ENCODE measurements at places on chromosomes 5 and 9.

GRCh38 chr5:169218861-169219260 lies 82.1 kb downstream of the SLIT3 start:
- no peak overlapping the region for H3K27ac ChIP-seq
- H3K4me3 ChIP-seq, result no peak overlapping the region
- H3K36me3 ChIP-seq, result no peaks in the 10 kb centered on the region
- peaks cover 5% of the 10 kb centered on the region for H3K27me3 ChIP-seq
- H3K4me1 ChIP-seq, result no peaks in the 10 kb centered on the region

DNA sequence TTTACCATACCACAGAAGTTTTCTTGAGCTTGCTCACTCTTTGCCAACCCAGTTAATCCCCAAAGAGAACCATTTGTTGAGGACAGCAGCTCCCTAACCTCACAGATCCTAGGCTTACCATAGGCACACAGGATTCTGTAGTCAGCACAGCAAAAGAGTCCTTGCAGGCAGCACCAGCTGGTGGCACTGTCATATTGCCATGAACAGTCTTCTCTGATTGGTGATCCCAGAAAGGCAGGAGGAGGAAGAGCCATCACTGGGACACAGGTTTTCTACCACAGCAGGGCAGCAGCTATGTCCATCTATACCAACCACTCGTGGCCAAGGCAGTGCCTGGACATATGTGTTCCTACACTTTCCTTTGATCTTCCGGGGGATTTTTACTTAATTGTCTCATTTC lies 297.1 kb upstream of the CD180 start:
- no peak overlapping the region for H3K27ac ChIP-seq
- H3K36me3 ChIP-seq, result no peaks in the 10 kb centered on the region
- DNase-seq, result no peak

DNA sequence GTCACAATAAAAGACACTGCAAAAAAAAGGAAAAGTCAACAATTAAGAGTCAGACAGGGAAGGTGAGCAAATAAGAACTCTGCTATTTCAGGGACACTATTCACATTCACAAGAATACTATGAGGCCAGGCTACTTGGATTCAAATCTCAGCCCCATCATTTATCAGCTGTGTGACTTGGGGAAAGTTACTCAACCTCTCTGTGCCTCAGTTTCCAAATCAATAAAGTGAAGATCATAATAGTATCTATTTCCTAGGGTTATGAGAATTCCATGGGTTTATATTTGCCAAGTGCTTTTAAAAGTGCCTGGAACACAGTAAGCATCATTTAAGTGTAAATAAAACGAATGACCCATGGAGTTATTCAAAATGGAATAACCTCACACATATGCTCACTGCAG lies 56.4 kb downstream of the ALDH7A1 start:
- H3K27me3 ChIP-seq, result no peaks in the 10 kb centered on the region
- H3K4me1 ChIP-seq, result peaks cover 29% of the 10 kb centered on the region
- H3K4me3 ChIP-seq, result no peak overlapping the region

GRCh38 chr9:137422604-137423513 lies at the start of the genes EXD3 and NOXA1:
Gene EXD3, minus strand, starts transcription at chr9:137423162. Its CDS starts 27,805 bp downstream, at chr9:137395357.
Gene NOXA1, plus strand, starts transcription at chr9:137423393. Its CDS starts 137 bp downstream, at chr9:137423530.
- no peaks in the 10 kb centered on the region for H3K36me3 ChIP-seq
- DNase-seq, result peak; percentile 96
- peaks cover 17% of the 10 kb centered on the region for H3K4me1 ChIP-seq
- no peaks in the 10 kb centered on the region for H3K27me3 ChIP-seq

DNA sequence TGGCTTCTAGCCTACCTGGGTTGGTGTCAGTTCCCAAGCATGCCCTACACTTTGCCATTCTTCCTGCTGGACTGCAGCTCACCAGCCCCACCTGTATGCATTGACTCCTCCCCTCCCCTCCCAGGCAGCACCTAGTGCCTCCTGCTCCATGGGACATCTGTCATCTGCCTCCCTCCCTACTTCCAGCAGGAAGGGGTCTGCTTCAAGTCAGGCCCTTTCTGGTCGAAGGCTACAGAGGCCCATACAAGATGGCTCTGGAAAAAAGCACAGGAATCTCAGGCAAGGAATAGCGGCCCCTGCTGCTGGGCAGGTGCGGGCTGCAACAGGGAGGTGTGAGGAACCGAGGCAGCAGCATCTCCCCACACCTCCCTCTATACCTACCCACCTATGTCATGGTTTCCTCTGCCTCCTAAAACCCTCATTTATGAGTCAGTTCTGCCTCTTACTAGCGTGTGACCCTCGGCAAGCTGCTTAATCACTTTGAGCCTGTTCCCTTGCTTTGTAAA lies 19.7 kb downstream of the WWC1 start:
- peak overlapping the region; percentile 34 for H3K27ac ChIP-seq
- H3K4me1 ChIP-seq, result peaks cover 71% of the 10 kb centered on the region
- H3K4me3 ChIP-seq, result no peak overlapping the region
- DNase-seq, result no peak

DNA sequence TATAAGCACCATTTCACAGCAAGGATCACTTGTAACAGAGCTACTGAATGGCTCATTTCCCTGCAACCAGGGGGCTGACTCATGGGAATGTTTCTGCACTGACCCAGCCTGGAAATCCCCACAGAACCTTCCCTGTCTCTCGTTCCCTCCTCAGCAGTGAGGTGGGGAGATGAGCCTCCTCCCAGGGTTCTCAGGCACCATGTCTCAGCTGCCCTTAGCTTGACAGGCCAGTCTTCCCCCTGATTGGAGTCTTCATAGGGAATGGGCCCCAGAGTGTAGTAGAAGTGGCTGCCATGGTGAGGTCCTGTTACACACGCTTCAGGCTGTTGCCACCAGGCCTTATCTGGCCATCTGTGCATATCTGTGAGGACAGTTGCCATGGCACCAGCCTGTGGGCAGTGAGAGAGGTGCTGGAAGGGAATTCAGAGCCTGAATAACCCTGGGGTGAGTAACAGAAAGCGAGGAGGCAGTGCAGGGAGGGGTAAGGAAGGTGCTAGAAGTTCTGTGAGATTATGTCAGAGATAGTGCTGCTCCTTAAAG lies 324.4 kb downstream of the ENC1 start:
- no peaks in the 10 kb centered on the region for H3K36me3 ChIP-seq
- no peak for DNase-seq
- no peaks in the 10 kb centered on the region for H3K27me3 ChIP-seq
- H3K27ac ChIP-seq, result no peak overlapping the region
- H3K4me1 ChIP-seq, result no peaks in the 10 kb centered on the region

GRCh38 chr5:126769703-126770102 lies 7.2 kb upstream of the LMNB1 start:
- H3K27ac ChIP-seq, result no peak overlapping the region
- no peaks in the 10 kb centered on the region for H3K27me3 ChIP-seq
- H3K4me3 ChIP-seq, result no peak overlapping the region
- no peaks in the 10 kb centered on the region for H3K36me3 ChIP-seq
- H3K4me1 ChIP-seq, result no peaks in the 10 kb centered on the region

DNA sequence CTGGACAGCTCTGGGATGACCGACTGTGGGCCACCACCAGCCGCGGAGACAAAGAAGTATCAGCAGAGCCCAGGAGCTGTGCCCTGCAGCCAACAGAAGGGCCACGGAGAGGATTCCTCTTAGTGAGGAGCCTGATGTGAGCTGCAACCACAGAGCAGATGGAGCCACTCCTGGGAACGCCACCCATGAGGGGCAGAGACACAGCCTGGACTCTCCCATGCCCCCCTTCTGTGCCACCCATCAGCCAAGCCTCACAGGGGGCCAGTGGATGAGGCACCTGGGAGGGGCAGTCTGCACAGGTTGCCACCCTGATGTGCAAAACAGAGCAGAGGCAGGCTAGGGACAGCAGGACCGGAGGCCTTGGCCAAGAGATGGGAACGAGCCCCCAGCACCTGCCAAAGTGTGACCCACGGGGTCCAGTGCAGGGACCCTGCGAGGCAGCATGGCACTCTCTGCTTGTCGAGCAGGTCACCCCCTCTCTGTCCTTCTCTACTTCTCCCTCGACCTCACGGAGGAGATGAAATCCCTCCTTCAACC lies 380.7 kb upstream of the IRX1 start:
- H3K4me1 ChIP-seq, result no peaks in the 10 kb centered on the region
- no peak for DNase-seq
- no peaks in the 10 kb centered on the region for H3K27me3 ChIP-seq
- no peak overlapping the region for H3K27ac ChIP-seq
- H3K4me3 ChIP-seq, result no peak overlapping the region
- no peaks in the 10 kb centered on the region for H3K36me3 ChIP-seq

GRCh38 chr5:132776131-132776937 lies 705 bp downstream of the SEPTIN8 start:
- no peaks in the 10 kb centered on the region for H3K27me3 ChIP-seq
- H3K4me1 ChIP-seq, result peaks cover 10% of the 10 kb centered on the region
- no peak for DNase-seq
- no peaks in the 10 kb centered on the region for H3K36me3 ChIP-seq
- H3K4me3 ChIP-seq, result peak overlapping the region; percentile 81

GRCh38 chr9:90770927-90771326 lies 30.7 kb upstream of the SYK start:
- no peaks in the 10 kb centered on the region for H3K27me3 ChIP-seq
- no peak overlapping the region for H3K4me3 ChIP-seq
- no peak for DNase-seq

DNA sequence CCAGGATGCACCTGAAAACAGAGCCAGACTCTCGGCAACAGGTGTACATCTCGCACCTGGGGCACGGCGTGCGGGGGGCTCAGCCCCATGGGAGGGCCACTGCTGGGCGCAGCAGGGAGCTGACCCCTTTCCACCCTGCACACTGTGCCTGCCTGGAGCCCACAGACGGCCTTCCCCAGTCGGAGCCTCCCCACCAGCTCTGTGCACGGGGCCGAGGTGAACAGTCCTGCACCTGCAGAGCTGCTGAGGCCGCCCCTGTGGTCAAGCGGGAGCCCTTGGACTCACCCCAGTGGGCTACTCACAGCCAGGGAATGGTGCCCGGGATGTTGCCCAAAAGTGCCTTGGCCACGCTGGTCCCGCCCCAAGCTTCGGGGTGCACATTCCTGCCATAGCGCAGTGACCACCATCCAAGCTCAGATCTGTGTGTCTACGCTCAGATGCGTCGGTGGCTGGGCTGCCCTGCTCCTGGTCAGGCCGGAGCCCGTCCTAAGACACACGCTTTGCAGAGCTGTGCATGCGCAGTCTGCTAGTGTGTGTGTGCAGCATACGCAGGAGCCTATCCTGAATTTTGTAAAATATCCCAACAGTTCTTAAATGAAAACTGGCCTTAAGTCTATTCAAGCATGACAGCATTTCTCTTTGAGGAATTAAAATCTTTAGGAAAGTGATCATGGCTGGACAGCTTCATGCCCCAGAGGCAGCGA lies 8.4 kb upstream of the EXOC3 start:
- H3K4me3 ChIP-seq, result no peak overlapping the region
- no peaks in the 10 kb centered on the region for H3K4me1 ChIP-seq
- no peak overlapping the region for H3K27ac ChIP-seq
- no peaks in the 10 kb centered on the region for H3K27me3 ChIP-seq
- no peak for DNase-seq

DNA sequence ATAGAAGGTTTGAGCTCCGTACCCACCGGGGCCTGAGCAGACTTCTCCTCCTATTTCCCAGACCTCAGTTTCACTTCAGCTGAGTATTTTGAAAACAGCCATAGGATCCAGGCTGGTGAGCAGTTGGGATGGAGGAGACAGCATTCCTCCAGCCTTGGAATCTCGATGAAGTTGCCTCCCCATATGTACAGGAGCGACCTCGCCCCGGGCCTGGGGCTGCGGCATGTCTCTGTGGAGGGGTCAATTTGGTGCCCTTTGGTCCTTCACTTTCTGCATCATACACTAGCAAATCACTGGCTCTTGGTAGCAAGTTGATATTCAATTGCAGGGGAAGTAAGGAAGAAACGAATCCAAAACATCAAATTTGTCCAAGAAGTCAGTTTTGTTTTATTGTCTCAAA lies 402.0 kb upstream of the IRX4 start:
- DNase-seq, result no peak
- H3K4me3 ChIP-seq, result no peak overlapping the region
- no peaks in the 10 kb centered on the region for H3K4me1 ChIP-seq
- H3K36me3 ChIP-seq, result no peaks in the 10 kb centered on the region
- no peaks in the 10 kb centered on the region for H3K27me3 ChIP-seq

- no peak for DNase-seq
- no peaks in the 10 kb centered on the region for H3K36me3 ChIP-seq
- no peak overlapping the region for H3K4me3 ChIP-seq
- H3K4me1 ChIP-seq, result peaks cover 13% of the 10 kb centered on the region
- no peaks in the 10 kb centered on the region for H3K27me3 ChIP-seq
Observed at GRCh38 chr9:107246259-107247254, 36.5 kb upstream of the RAD23B start.
